HEK293T (cell line): ENCODE measurements at places on chromosomes 3 and 15.

DNA sequence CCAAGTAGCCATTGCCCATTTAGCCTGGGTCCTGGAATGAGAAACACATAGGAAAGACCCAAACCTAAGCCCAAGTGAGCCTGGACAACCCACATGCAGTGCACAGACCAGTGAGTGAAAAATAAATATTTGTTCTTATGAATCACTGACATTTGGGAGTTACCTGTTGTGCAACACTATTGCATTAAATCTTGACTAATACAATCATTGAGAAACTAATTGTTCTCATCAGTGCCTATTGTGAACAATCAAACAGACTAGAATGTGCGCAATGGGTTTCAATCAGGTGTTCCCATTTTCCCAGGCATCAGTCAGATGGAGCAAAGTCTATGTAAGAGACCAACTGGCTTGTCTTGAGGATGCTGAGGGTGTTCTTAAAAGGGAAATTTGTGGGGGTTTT is 54.7 kb upstream of the CNOT10 start:
- DNase-seq, result no peak

- DNase-seq, result no peak
These were observed 12.2 kb upstream of the SACM1L start for GRCh38 chr3:45677033-45677446.

- DNase-seq, result no peak
These were observed 72.3 kb downstream of the THSD4 start for GRCh38 chr15:71187526-71187925.

DNA sequence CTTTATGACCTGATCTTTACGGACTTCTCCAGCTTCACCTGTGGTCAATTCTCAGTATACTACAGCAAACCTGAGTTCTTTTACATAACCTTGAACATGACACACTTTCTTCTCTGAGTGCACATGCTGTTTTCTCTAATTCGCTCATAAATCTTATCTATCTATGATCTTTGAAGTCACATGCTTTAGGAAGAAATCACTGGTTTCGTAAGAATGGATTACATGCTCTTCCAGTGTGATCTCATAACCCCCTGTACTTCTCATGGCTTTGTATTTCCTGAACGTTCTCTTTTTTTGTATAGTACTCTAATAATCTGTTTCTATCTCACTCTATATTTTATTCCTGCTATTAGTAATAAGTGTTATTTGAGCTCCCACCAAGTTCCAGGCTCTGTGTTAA is 1165.2 kb downstream of the TBL1XR1 start:
- DNase-seq, result no peak

GRCh38 chr3:101619734-101620133 is 45.8 kb downstream of the PCNP start:
- DNase-seq, result no peak

DNA sequence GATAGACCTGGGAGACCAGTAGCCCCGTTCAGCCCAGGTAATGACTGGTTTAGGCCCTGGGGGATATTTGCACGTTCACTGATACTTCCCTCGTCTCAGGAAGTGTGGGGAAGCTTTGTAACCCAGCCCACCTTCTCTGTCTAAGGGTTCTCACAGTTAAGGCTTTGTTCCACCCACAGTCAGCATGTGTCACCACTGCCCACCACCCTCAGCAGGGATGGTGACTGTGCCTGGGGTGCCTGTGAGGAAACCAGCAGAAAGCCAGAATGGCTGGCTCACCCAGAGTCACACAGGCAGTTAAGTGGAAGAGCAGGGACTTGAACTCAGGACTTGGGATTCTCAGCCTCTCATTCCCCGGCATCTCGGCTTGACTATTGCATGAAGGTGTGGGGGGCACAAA is 5.2 kb downstream of the KBTBD13 start:
- DNase-seq, result no peak

DNA sequence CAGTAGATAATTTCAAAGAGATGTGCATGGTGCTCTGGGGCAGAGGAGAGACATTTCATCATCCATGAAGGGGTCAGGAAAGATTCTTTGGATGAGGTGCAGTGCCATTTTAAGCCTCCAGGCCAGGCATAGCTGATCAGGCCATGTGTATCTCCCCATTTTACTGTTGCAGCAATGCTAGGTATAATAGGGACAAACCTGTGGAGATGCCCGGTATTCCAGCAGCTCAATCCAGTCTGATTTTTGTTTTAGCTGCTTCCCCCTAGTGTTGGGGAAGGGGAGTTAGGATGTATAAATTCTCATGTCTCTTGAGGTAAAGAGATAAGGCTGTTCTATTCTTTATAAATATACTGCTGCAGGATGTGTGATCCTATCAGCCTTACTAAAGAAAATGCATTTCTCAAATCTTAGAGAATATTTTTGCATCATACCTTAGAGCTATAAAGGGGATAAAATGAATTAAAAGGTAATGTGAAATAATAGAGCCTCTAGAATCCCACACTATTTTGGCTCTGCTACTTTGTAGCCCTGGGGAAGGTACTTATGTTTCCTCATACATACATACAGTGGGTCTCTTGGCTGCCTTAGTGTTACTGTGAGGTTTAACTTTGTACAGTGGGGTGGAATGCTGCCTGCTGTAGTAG is 5.2 kb downstream of the CDV3 start:
- peak; percentile 59 for DNase-seq
